ENCODE measurements at places on chromosomes 16 and 17.

- H3K36me3 ChIP-seq: no peaks in the 10 kb centered on the region
- no peaks in the 10 kb centered on the region for H3K4me1 ChIP-seq
- no peak overlapping the region for H3K27ac ChIP-seq
These were observed 914.9 kb downstream of the KCNJ2 start for GRCh38 chr17:71084219-71084618.

GRCh38 chr17:58414596-58414997 is 2.7 kb downstream of the RNF43 start:
- no peaks in the 10 kb centered on the region for H3K36me3 ChIP-seq
- DNase-seq: no peak
- H3K27ac ChIP-seq: no peak overlapping the region
- H3K4me3 ChIP-seq: peak overlapping the region; percentile 64

DNA sequence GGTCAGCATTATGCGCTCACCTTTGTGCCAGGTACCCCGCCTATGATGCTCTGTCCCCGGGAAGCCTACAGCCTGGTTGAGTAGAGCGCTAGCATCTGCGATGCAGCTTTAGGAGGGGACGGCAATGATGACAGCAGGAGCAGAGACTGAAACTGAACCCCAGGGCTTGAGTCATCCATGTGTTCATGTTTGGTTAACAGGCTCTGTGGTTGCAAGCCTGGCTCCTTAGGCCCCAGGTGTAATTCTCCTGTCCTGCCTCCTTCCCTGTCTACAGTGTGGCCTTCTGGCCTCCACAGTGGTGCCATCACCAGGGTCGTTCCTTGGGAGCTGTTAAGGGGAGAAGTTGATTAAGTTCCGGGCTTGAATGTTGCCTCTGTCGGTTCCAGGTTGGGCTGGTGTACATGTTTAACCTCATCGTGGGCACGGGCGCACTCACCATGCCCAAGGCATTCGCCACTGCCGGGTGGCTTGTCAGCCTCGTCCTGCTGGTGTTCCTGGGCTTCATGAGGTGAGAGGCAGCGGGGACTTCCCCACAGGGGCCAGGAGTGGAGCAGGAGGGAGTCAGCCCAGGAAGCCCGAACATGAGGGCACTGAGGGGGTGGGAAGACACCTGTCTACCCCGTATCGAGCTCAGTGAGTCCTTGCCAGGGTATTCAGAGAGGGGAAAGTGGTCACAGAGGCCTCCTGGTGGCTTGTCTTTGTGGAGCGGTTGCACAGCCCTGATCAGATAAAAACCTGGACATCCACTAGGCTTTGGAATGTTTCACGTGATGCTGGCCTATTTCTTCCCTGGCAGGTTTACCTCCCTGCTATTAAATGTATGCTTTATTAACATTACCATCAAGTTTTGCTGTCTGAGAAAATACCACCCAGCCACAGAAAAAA is 9.2 kb upstream of the NAT9 start:
- no peak overlapping the region for H3K27ac ChIP-seq
- H3K4me1 ChIP-seq: peaks cover 5% of the 10 kb centered on the region
- H3K36me3 ChIP-seq: peaks cover 25% of the 10 kb centered on the region

GRCh38 chr16:82735673-82736091 is 108.9 kb downstream of the CDH13 start:
- H3K4me1 ChIP-seq: peaks cover 84% of the 10 kb centered on the region
- peak overlapping the region; percentile 36 for H3K4me3 ChIP-seq

DNA sequence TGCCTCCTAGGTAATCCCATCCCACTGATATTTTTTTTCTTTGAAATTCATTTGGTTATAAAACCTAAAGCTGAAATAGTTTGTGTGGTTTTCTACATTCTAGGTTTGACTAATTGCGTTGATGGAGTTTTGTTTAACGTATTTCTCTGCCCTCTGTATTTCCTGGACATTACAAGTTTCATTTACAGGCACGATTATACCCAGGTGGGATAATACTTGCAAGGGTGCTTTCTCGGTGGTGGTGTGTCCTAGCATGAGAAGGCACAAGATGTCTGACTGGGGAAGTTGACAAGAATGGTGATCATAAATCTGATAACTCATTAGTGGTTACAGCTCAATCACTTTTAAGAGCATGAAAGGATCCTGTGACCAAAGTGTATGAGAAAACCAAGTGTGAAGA is 45.0 kb downstream of the DYNLRB2 start:
- no peak for DNase-seq
- H3K4me3 ChIP-seq: no peak overlapping the region
- H3K27ac ChIP-seq: no peak overlapping the region
- H3K4me1 ChIP-seq: no peaks in the 10 kb centered on the region
- H3K27me3 ChIP-seq: no peaks in the 10 kb centered on the region
- no peaks in the 10 kb centered on the region for H3K36me3 ChIP-seq

DNA sequence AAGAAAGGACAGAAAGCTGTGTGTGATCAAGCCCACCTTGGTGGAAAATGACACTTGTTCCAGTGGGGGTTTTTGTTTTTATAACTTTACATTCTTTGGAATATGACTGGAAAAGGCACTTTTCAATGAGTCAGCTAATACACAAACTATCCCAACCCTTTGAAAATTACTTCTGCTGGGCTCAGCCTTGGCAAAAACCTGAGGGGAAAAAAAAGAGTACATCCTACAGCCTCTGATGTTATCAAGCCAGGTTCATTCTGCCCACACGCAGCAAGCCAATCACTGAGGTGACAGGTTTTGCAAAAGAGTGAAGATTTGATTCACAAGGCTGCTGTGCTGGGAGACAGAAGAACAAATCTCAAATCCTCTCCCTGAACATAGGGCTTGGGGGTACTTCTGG is 484.5 kb upstream of the ERCC4 start:
- no peak overlapping the region for H3K4me3 ChIP-seq
- H3K27me3 ChIP-seq: peaks cover 33% of the 10 kb centered on the region
- no peak for DNase-seq
- H3K27ac ChIP-seq: no peak overlapping the region
- H3K36me3 ChIP-seq: no peaks in the 10 kb centered on the region
- no peaks in the 10 kb centered on the region for H3K4me1 ChIP-seq

- H3K4me1 ChIP-seq: peaks cover 13% of the 10 kb centered on the region
- no peak for DNase-seq
- H3K36me3 ChIP-seq: peaks cover 5% of the 10 kb centered on the region
- no peak overlapping the region for H3K27ac ChIP-seq
- H3K27me3 ChIP-seq: no peaks in the 10 kb centered on the region
These were observed 9.3 kb downstream of the NOD2 start for GRCh38 chr16:50702725-50703124.

GRCh38 chr17:1033503-1033902 is 36.6 kb downstream of the TIMM22 start:
- no peaks in the 10 kb centered on the region for H3K27me3 ChIP-seq
- peaks cover 17% of the 10 kb centered on the region for H3K36me3 ChIP-seq
- H3K4me3 ChIP-seq: no peak overlapping the region
- H3K27ac ChIP-seq: no peak overlapping the region
- no peak for DNase-seq

DNA sequence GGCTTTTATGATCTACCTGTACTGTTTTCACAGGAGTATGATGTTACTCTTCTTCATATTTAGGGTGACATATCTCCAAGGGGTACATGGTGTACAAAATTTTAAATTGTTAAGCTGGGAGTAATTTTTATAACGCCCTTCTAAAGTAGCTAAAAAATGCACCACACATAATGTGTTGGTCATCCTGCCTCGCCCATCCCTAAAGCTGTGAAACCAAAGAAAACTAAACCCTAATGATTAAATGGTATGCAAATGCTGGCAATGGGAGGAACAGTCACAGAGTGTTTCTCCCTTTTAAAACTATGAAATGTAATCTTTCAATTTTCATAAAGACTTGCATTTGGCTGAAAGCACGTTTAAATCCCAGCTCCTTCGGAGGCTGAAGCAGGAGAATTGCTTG is 2.0 kb upstream of the KRT24 start:
- H3K4me1 ChIP-seq: peaks cover 7% of the 10 kb centered on the region
- no peak overlapping the region for H3K27ac ChIP-seq
- H3K4me3 ChIP-seq: no peak overlapping the region
- DNase-seq: no peak

DNA sequence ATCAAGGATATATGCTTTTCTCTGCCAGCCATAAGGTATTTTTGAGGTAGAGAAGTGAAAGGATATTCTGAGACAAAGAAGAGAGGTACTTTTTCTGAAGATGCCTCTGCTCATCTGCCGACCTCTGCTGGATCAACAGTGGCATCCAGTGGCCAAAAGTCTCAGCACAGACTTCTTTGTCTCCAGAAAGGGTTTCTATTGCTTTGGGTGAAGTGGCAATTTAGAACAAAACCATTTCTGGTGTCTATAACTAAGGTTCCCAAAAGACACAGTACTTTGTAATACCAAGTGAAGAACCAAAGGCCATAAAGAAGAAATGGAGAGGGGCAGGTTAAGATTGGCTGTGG is 155.2 kb upstream of the C17orf78 start:
- H3K27me3 ChIP-seq: no peaks in the 10 kb centered on the region
- H3K36me3 ChIP-seq: peaks cover 37% of the 10 kb centered on the region
- no peak overlapping the region for H3K4me3 ChIP-seq
- no peak overlapping the region for H3K27ac ChIP-seq
- no peak for DNase-seq
- H3K4me1 ChIP-seq: no peaks in the 10 kb centered on the region

DNA sequence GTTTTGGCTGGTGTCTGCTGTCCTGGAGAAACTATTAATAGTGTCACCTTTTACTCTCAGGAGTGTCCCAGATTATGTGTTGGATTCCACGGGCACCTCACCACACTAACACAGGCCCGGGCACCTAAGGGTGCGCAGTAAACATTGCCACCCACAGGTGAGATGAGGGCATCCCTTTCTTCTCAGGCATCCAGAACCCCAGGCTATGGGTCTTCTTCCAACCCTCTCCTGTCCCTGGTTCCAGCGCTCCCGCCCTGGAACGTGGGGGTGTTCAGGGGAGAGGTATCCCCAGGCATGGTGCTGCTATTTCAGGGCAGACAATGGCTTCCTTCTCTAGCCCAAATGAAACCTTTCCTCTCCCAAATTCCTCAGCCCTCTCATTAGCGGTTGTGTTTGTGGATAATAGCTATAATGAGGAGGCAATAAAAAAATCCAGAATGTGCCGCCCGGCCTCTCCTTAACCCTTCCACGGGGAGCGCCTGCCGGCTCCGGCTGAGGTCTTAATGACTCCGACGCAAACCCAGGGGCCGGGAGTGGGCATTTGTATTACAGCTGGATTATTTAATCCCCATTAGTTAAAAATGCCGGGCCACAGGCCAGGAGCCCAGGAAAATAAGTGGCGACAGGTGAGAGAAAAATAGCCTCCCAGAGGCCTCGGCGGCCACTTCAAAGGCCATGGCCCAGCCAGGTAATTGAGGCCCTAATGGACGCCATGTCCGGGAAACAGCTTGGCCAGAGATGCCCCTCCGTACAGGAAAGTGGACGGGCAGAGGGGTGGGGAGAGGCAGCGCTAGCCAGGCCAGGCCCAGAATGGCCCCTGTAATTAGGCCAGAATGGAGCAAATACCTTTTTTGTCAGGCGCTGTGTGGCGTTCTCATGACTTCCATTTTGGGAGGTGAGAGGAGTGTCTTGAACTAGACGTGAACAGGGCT is 102.8 kb downstream of the IRX5 start:
- no peak for DNase-seq
- H3K4me1 ChIP-seq: no peaks in the 10 kb centered on the region
- H3K27me3 ChIP-seq: peaks cover 26% of the 10 kb centered on the region
- no peak overlapping the region for H3K27ac ChIP-seq

DNA sequence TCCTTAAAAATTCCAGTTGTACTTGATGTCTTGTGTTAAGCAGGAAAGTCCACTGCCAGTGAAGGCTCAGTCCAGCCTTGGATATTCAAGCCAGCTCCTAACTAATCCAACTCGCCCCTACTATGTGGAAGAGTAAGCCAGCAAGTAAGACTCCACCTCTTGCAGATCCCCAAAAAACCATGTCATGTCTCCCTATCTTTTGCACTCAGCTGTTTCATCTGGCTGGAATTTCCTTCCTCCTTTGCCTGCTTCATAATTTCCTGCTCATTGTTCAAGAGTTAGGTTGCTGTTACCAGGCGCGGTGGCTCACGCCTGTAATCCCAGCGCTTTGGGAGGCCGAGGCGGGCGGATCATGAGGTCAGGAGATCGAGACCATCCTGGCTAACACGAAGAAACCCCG is 37.8 kb downstream of the RBBP6 start:
- no peaks in the 10 kb centered on the region for H3K27me3 ChIP-seq
- no peak overlapping the region for H3K4me3 ChIP-seq
- DNase-seq: no peak
- H3K4me1 ChIP-seq: no peaks in the 10 kb centered on the region
- no peak overlapping the region for H3K27ac ChIP-seq
- peaks cover 5% of the 10 kb centered on the region for H3K36me3 ChIP-seq
